ENCODE measurements at places on chromosomes 13 and 19.

GRCh38 chr19:7856109-7856591 is 18.0 kb downstream of the PRR36 start:
- no peak for DNase-seq

GRCh38 chr19:33551676-33552075 is 30.1 kb upstream of the PEPD start:
- DNase-seq = no peak

GRCh38 chr13:83941701-83942335 is 59.5 kb upstream of the SLITRK1 start:
- peak; percentile 3 for DNase-seq

DNA sequence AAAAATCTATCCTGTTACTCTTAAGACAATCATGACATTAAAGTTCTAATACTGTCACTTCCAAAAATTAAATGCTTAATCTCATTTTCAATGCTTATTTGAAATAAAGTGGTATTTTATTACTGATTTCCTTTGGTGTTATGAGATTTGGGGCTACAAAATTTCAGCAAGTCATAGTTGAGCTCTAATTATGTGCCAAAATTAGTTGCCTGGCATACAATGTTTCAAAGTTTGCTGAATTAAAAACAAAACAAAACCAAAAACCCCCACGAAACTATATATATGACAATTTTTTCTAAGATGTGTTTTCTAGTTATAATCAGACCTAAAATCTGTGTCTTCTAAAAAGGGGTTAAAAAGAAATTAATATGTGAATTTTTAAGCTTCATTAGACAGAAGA is 62.2 kb downstream of the KCNRG start:
- no peak for DNase-seq

- no peak for DNase-seq
Measured at GRCh38 chr19:18656337-18657086, 19.7 kb downstream of the KLHL26 start.

DNA sequence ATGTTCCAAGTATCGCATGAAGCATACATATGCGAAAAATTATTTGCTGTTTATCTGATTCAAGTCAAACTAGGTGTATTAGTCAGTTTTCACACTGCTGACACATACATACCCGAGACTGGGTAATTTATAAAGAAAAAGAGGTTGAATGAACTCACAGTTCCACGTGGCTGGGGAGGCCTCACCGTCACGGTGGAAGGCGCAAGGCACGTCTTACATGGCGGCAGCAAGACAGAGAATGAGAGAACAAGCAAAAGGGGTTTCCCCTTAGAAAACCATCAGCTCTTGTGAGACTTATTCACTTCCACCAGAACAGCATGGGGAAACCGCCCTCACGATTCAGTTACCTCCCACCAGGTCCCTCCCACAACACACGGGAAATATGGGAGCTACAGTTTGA is 13.0 kb upstream of the PROZ start:
- DNase-seq = no peak

DNA sequence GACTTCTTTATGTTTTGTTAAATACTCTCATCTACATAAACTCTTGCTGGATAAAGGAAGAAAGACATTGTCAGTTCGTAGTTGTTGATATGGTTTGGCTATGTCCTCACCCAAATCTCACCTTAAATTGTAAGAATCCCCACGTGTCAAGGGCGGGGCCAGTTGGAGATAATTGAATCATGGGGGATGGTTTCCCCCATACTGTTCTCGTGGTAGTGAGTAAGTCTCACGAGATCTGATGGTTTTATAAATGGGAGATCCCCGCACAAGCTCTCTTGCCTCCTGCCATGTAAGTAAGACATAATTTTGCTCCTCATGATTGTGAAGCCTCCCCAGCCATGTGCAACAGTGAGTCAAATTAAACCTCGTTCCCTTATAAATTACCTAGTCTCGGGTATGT is 3.6 kb downstream of the ADGRE1 start:
- DNase-seq = no peak

DNA sequence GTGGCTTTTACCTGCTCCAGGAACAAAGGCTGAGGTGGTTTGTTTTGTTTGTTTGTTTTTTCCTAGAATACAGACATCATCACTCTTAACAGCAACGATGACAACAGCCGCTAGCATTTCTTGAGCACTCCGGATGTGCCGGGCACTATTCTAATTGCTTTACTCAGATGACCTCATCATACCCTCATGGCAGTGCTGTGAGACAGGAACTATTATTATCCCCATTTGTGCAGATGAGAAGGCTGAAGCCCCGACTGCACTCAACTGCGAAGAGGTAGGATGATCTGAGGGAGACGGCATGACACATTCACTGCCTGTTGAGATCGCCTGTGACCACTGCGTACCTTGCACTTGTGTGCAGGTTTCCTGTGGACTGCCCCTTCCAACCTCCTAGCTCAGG is 66.5 kb downstream of the CCDC70 start:
- DNase-seq = no peak

- no peak for DNase-seq
Measured at GRCh38 chr13:76175961-76176725, 540.0 kb downstream of the LMO7 start.

DNA sequence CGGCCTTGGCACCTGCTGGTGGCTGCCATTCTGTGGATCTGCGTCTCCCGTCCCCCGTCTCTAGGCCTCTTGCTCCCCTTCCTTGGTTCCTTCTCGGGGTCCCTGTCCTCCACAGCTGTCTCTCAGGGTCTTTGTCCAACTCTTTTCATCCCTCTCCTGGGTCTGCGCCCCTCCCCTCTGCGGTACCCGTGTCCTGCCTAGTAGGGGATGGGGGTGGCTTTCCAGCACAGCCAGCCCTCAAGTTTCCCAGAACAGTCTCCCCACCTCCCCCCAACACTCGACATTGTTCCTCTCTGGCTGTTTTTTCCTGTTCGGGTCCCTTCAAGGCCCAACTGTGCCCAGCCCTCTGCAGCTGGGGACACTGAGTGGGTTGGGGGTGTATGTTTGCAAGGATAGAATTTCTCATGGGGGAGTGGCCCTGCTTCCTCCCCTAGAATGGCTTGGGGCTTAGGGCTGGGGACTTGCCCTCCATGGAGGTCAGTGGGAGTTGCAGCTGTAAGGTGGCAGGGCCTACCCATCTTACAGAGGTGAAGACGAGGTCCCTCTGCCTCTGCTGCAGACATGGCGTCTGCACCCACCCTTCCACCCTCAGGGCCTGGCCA is 762 bp upstream of the ADM5 start:
- no peak for DNase-seq

GRCh38 chr13:40692946-40693345 is 26.5 kb upstream of the FOXO1 start:
- DNase-seq = no peak

DNA sequence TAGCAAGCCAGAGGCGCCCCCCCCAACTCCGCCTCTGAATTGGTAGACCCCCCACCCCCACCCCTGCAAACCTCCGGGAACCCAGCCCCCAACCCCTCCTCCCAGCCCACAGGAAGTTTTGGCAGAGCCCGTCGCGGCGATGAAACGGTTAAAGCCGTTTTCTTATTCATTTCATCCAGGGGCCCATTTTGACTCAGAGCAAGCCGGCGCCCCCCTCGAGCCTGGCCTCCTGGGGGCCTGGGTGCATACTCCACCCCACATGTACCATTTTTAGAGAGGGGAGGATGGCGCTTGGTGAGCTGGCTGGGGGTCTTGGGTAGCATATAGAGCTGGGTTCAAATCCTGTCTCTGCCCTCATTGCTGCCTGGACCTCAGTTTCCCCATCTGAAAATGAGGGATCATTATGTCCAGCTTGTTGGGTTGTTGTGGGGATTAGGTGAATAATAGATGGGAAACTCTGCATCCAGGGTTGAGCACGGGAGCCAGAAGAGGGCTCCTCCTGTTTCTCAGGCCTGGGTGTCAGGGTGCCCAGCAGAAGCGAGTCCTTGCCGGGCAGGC is 7.9 kb upstream of the JUNB start:
- DNase-seq = no peak

- DNase-seq = peak; percentile 17
Measured at GRCh38 chr13:26785838-26786630, 25.4 kb upstream of the GPR12 start.

DNA sequence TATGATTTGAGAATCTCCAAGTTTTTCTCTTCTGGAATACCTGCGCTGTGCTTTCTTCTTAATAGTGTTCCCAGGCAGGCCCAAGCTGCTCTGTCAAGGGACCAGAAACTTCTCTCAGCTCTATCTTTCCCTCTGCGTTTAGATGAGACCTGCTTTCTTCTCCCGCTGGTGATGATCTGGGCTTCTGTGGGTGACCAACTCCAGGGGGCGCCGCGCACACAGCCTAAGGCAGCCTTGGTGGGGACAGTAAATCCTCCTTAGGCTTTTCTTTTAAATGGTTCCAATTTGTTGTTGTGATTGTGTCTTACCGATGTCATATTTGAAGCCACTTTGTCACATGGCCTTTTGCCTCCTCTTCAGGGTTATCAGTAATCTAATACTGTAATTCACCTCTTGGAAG is 439.4 kb upstream of the KLF12 start:
- peak; percentile 11 for DNase-seq

DNA sequence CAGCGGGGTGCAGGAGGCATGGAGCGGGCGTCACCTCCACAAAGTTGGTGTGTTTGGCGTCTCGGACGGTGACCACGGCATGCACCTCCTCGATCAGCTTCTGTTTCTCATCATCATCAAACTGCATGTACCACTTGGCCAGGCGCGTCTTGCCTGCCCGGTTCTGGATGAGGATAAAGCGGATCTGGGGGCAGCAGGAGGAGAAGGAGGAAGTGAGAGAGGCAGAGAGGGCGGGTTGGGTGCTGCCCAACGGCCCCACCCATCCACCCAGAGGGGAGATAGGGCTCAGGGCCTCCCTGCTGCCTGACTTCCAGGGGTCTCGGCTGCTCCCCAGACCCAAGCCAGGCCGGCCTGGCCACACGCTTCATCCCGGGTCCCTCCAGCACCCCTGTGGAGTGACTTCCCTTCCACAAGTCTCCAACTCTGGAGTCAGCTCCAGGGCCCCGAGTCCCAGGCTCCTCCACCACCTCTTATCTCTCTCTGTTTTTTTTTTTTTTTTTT is 4.6 kb downstream of the AP2S1 start:
- DNase-seq = no peak

Data from NCI-H2171 treated with DMSO at 0.1 percent for 48 hours (cell line).